ENCODE measurements at places on chromosomes 5 and 9.

GRCh38 chr5:146034127-146034526, 71.2 kb downstream of the PLAC8L1 start:
- H3K4me1 ChIP-seq, result no peaks in the 10 kb centered on the region
- no peak overlapping the region for H3K27ac ChIP-seq
- H3K4me3 ChIP-seq, result no peak overlapping the region
- H3K36me3 ChIP-seq, result no peaks in the 10 kb centered on the region

- H3K36me3 ChIP-seq, result no peaks in the 10 kb centered on the region
- no peak overlapping the region for H3K27ac ChIP-seq
- H3K4me1 ChIP-seq, result no peaks in the 10 kb centered on the region
- H3K4me3 ChIP-seq, result no peak overlapping the region
- no peak for DNase-seq
- H3K27me3 ChIP-seq, result no peaks in the 10 kb centered on the region
Observed at GRCh38 chr5:158064334-158065123, 205.6 kb upstream of the CLINT1 start.

GRCh38 chr5:38929838-38930237, 84.0 kb downstream of the OSMR start:
- H3K4me1 ChIP-seq, result no peaks in the 10 kb centered on the region
- DNase-seq, result no peak
- H3K36me3 ChIP-seq, result no peaks in the 10 kb centered on the region
- no peaks in the 10 kb centered on the region for H3K27me3 ChIP-seq
- H3K4me3 ChIP-seq, result no peak overlapping the region

GRCh38 chr5:77396017-77396416, 96.1 kb downstream of the WDR41 start:
- H3K36me3 ChIP-seq, result no peaks in the 10 kb centered on the region
- no peak for DNase-seq
- no peaks in the 10 kb centered on the region for H3K27me3 ChIP-seq
- no peaks in the 10 kb centered on the region for H3K4me1 ChIP-seq
- H3K27ac ChIP-seq, result no peak overlapping the region
- H3K4me3 ChIP-seq, result no peak overlapping the region

DNA sequence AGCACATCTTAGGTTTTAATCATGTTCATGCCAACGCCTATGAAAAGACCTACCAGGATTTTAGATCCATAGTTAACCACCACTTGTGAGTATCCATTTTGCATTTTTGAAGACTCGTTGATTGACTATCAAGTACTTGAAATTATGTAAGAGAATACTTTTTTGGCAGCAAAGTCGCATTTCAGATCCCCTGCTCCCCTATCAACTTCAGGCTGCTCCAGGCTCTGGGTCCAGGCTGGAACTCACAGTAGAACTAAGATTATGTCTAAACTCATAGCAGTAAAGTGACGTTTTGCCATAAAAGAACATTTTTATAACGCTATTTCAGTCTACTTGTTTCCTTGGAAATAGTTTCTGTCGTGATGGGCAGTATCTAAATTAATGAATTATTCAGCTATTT, 267.7 kb downstream of the FANCC start:
- H3K27ac ChIP-seq, result no peak overlapping the region
- H3K27me3 ChIP-seq, result peaks cover 8% of the 10 kb centered on the region

DNA sequence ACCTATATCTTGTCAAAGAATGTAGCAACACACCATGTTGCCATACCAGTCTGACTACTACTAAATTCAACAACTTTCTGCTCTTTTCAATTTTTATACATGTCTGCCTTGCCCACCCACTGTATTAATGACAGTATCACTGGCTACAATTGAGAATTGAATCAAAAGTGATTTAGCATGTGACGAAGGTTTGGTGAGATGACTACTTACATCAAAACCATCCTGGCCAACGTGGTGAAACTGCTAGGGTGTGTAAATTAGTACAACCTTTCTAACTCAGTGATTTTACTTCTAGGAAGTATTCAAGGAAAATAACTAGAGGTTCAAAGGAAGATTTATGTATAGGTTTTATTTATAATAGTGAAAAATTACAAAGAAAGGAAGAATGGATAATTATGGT, 109.8 kb downstream of the UNC13B start:
- no peak overlapping the region for H3K27ac ChIP-seq
- peaks cover 5% of the 10 kb centered on the region for H3K4me1 ChIP-seq
- no peak overlapping the region for H3K4me3 ChIP-seq

- peak; percentile 64 for DNase-seq
- H3K4me3 ChIP-seq, result peak within 1 kb of the TSS; percentile 42
- peak within 1 kb of the TSS; percentile 96 for H3K27ac ChIP-seq
- H3K36me3 ChIP-seq, result peaks cover 10% of the 10 kb centered on the region
Observed at GRCh38 chr9:35664531-35665470, at the start of gene ARHGEF39. Gene ARHGEF39 (minus strand): TSS chr9:35665195. CDS start chr9:35665169, 26 bp downstream.

DNA sequence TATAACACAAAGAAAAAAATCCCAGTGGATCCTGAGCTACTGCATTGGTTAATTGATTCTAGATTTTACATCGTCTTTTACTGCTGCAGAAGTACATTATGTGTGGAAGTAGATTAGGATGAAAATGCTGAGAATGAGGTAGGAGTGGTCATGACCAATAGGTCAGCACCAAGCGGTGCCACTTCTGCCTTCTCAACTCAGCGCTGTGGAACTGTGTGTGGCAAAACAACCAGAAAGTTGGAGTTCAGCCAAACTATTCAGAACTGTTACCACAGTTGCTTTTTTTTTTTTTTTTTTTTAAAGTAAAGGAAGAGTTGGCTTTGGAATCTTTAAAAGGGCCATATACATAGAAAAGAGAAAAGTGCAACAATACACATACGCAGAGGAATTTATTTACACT, 24.2 kb downstream of the POU5F2 start:
- no peak for DNase-seq
- no peak overlapping the region for H3K4me3 ChIP-seq
- H3K27ac ChIP-seq, result no peak overlapping the region

- no peaks in the 10 kb centered on the region for H3K4me1 ChIP-seq
- H3K27me3 ChIP-seq, result no peaks in the 10 kb centered on the region
- peaks cover 18% of the 10 kb centered on the region for H3K36me3 ChIP-seq
Observed at GRCh38 chr5:160088805-160089204, 30.4 kb downstream of the PWWP2A start.

GRCh38 chr5:9928326-9928725, 298.2 kb upstream of the TAS2R1 start:
- no peaks in the 10 kb centered on the region for H3K4me1 ChIP-seq
- no peak for DNase-seq
- no peaks in the 10 kb centered on the region for H3K36me3 ChIP-seq
- H3K27me3 ChIP-seq, result no peaks in the 10 kb centered on the region

DNA sequence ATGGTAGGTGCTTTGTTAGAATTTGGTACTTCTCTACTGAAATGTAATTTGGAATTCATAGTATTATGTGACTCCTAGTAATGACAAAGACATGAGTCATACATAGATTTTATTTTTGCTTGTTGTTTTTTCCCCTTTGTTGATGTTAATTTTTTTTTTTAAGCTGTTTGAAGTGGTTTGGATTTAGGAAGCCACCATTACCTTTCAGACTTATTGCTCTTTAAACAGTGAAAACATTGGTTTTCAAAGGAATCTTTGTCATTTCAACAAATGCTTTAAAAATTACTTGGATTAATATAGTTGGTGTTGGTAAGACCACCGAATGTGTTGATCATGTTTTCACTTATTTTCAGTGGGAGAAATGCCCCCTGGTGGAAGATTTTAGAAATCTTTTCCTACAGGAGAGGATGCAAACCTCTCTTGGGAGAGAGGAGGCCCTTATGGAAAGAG, 170.1 kb upstream of the PITX1 start:
- no peak overlapping the region for H3K4me3 ChIP-seq
- H3K27ac ChIP-seq, result no peak overlapping the region
- H3K36me3 ChIP-seq, result no peaks in the 10 kb centered on the region
- no peaks in the 10 kb centered on the region for H3K4me1 ChIP-seq
- no peak for DNase-seq

- no peak overlapping the region for H3K27ac ChIP-seq
- H3K27me3 ChIP-seq, result peaks cover 12% of the 10 kb centered on the region
Observed at GRCh38 chr5:113293068-113293974, 141.5 kb downstream of the TSSK1B start.

DNA sequence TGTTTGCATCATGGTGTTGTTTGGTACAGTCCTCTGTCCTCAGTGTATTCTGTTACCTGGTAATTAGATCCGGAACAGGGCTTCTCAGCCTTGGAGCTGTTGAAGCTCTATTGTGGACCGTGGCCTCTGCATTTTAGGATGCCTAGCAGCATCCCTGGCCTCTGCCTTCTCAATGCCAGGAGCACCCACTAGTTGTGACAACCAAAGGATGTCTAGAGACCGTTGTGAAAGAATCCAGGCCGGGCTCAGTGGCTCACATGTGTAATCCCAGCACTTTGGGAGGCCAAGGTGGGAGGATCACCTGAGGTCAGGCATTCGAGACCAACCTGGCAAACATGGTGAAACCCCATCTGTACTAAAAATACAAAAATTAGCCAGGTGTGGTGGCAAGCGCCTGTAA, 159.6 kb downstream of the CACNA1B start:
- H3K4me3 ChIP-seq, result no peak overlapping the region
- H3K27ac ChIP-seq, result no peak overlapping the region
- DNase-seq, result no peak
- no peaks in the 10 kb centered on the region for H3K36me3 ChIP-seq
- H3K4me1 ChIP-seq, result no peaks in the 10 kb centered on the region

- H3K27me3 ChIP-seq, result no peaks in the 10 kb centered on the region
- H3K4me1 ChIP-seq, result no peaks in the 10 kb centered on the region
- no peaks in the 10 kb centered on the region for H3K36me3 ChIP-seq
- no peak for DNase-seq
- H3K4me3 ChIP-seq, result no peak overlapping the region
Observed at GRCh38 chr9:101032426-101032825, 3.9 kb downstream of the PLPPR1 start.

DNA sequence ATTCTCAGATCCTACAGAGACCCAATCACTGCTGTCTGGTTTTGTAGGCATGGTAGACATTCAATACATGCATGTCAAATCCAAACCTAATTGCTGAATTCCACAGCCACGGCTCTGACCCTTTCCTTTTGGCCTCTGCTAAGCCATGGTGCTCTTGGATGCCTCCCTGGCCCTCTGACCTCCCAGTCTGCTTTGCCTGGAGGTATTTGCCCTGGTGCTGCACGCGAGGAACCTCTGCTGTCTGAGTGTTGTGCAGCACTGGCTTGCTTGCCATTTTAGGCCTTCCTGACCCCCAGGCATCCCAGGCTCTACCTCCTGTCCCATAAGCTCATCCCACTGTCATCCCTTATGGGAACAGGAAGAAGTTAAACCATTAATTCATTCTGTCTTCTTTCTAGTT, 60.9 kb downstream of the DOCK2 start:
- H3K4me3 ChIP-seq, result no peak overlapping the region
- no peak overlapping the region for H3K27ac ChIP-seq
- H3K27me3 ChIP-seq, result no peaks in the 10 kb centered on the region
- no peaks in the 10 kb centered on the region for H3K4me1 ChIP-seq

DNA sequence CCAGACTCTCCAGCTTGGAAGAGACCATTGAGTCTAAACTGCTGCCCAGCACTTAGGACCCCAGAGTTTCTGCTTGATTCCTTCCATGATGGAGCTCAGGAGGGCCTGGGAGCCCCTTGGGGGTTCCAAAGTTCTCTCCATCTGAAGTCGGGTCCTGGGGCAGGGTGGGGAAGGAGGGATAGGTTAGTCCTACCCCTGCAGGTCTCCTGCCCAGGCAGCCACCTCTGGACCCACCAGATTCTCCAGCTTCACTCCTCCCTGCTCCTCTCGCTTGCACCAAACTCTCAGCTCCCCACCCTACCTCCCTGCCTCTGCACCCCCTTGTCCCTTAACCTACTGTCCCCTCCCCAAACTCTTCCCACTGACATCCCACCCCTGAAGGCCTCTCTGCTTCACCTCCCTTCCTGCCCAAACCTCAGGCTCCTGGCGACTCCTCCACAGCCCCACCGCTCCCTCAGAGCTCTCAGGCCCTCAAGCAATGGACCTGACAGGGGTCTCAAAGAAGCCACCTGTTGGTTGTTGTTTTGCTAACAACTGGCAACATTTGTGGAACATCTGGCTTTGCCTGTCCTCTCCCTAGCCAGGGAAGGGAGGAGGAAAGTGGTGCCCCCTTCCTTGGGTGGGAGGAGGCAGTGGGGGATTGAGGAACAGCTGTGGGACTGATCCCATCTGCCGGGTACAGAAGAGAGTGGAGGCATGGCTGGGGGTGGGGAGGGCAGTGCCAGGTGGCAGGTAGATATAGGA, 137.5 kb downstream of the RGS3 start:
- peaks cover 18% of the 10 kb centered on the region for H3K36me3 ChIP-seq
- H3K4me3 ChIP-seq, result no peak overlapping the region
- H3K4me1 ChIP-seq, result no peaks in the 10 kb centered on the region
- H3K27ac ChIP-seq, result no peak overlapping the region

- H3K27ac ChIP-seq, result no peak overlapping the region
- H3K4me1 ChIP-seq, result peaks cover 22% of the 10 kb centered on the region
- H3K36me3 ChIP-seq, result no peaks in the 10 kb centered on the region
- no peak for DNase-seq
- H3K27me3 ChIP-seq, result no peaks in the 10 kb centered on the region
Observed at GRCh38 chr9:128251732-128252100, 24.1 kb downstream of the GOLGA2 start.

- H3K36me3 ChIP-seq, result no peaks in the 10 kb centered on the region
- H3K27me3 ChIP-seq, result no peaks in the 10 kb centered on the region
- H3K4me3 ChIP-seq, result no peak overlapping the region
- H3K27ac ChIP-seq, result no peak overlapping the region
- no peak for DNase-seq
Observed at GRCh38 chr9:133752739-133753446, 14.7 kb upstream of the SARDH start.

GRCh38 chr5:10719965-10720364, 41.1 kb downstream of the DAP start:
- H3K36me3 ChIP-seq, result no peaks in the 10 kb centered on the region
- H3K27ac ChIP-seq, result no peak overlapping the region
- H3K27me3 ChIP-seq, result no peaks in the 10 kb centered on the region
- H3K4me1 ChIP-seq, result no peaks in the 10 kb centered on the region

DNA sequence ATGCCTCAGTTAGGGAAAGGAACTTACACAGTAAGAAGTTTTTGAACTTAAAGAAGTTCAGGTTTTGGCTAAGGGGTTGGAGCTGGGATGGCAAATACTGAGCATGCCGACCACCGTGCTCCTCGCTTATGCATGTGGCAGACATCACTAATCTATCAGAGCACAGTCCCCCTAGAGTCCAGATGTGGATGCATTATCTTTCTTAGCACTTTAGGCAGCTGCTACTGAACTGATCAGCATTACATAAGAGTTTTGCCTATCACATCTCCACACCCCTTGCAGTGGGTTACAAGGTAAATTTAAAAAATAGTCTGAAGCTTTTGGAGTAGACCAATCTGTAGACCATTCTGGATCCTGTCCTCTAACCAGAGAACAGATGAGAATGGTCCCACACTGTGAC, 22.4 kb downstream of the MACIR start:
- H3K4me3 ChIP-seq, result no peak overlapping the region
- no peak for DNase-seq
- no peaks in the 10 kb centered on the region for H3K4me1 ChIP-seq

- H3K27ac ChIP-seq, result no peak overlapping the region
- H3K4me3 ChIP-seq, result no peak overlapping the region
- H3K27me3 ChIP-seq, result no peaks in the 10 kb centered on the region
- DNase-seq, result no peak
- H3K36me3 ChIP-seq, result no peaks in the 10 kb centered on the region
Observed at GRCh38 chr9:91503673-91504081, 80.0 kb upstream of the NFIL3 start.

GRCh38 chr5:154364771-154365170, 81.0 kb upstream of the SAP30L start:
- H3K27ac ChIP-seq, result no peak overlapping the region
- no peaks in the 10 kb centered on the region for H3K27me3 ChIP-seq
- no peaks in the 10 kb centered on the region for H3K4me1 ChIP-seq
